ENCODE measurements at places on chromosomes 7 and 10.

DNA sequence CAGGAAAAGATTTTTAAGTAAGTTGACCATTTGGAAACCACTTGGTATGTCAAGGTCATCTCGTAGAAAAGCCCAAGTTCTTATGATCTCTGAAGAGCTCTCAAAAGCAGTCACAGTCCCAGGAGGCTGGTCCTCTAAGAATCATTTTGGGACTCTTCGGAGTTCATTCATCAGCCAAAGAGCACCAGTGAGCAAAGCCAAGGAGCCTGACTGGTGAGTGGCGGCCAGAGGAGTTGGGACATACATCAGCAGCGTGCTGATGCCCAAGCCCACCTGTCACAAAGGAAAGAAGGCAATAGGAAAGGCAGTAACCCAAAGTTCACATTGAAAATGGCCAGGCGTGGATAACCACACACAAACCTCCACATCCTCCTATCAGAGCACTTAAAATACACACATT is 17.5 kb downstream of the COX15 start:
- no peak for DNase-seq

- DNase-seq: no peak
Observed at GRCh38 chr7:1141651-1142050, 18.3 kb downstream of the ZFAND2A start.

GRCh38 chr10:1107679-1108078 is 51.5 kb downstream of the WDR37 start:
- no peak for DNase-seq

DNA sequence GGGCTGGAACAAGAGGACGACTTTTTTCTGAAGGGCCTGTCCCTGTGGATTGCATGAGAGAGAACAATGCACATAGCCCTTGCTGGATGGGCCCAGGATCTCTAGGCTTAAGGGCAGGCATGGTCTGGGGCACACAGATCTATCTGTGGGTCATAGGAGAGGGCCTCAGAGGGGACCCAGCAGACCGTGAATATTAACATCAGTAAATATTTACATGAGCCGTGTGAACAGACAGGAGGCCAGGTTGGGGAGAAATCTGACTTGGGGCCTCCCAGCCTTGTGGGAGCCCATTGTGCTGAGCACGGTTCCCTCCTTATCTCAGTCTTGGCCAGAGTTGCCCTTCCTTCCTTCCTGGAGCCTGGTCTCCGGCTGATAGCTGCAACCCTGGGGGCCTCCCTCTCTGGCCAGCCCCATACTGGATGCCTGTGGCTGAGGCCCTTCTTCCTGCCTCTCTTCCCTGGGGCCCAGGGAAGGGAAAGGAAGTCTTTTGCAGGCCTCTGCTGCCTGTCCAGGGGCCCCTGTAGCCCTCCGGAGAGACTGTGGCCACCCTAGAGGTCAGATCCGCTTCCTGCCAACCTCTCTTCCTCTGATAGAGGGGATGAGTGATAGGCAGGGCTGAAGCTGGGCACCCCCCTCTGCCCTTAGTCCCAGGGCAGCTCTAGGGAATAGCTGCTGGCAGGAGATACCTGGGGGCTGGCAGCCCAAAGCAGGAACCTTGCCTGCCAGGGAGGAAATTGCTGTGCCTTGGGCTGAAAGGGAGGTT is 44.5 kb upstream of the TRIM8 start:
- DNase-seq: no peak

- DNase-seq: peak; percentile 98
Observed at GRCh38 chr7:77427996-77428603, 12.0 kb upstream of the GSAP start.

DNA sequence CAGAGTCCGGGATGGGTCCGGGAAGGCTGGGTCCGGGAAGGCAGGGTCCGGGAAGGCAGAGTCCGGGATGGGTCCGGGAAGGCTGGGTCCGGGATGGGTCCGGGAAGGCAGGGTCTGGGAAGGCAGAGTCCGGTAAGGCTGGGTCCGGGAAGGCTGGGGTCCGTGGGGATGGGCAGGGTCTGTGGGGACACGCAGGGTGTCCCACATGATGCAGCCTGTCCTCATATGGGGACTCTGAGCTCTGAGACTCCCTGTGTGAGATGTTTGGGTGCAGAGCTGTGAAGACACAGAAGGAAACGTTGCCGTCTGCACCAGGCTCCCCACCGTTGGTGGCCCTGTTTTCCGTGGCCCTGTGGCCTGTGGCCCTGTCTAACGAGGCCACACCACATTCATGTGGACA is 45.7 kb upstream of the ADGRA1 start:
- no peak for DNase-seq

GRCh38 chr7:28202222-28202621 is 21.6 kb upstream of the JAZF1 start:
- DNase-seq: no peak

DNA sequence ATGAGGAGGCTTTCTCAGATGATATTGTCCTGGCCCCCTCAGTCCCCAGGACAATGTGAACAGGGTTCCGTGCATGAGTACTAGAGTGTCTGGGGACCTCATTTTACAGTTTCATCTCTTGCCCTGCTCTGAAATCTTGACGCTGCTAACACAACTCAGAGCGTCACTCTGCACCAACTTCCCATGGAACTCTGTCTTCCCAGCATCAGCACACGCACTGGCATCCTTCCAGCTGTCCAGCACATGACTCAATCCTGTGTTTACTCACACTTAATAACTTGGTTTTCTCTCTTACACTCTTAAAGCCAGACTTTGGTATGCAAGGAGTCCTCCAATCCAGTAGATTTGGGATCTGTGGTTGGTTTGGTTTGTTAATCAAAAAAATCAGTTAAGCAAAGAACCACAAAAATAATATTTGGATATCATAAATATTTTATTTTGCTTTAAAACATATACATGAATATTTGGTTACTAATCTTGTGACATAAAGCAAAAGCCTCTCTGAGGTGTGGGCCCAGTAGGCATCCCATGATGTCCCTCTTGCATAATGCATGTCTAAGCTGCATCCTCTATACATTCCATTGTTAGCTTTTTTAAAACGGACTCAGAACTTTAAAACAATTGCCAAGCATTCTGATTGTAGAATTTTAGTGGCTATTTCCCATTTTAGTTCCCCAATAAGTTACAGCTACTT is 131.0 kb downstream of the CXCL12 start:
- peak; percentile 91 for DNase-seq

DNA sequence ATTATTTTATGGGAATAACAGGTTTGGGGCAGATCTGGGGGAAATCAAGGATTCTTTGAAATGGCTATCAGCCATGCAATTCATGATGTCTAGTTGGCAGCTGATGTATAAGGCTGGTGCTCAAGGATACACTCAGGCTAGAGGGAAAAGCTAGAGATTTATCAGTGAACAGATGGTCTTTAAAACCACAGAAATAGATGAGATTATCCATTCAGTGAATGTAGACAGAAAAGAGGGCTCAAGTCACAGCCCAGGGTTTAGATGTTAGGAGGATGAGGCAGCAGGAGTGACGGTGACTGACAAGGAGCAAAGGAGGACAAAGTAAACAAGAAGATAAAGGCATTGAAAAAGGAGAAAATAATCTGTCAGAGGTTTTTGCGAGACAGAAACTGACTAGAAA is 238.7 kb downstream of the CDK14 start:
- peak; percentile 12 for DNase-seq

DNA sequence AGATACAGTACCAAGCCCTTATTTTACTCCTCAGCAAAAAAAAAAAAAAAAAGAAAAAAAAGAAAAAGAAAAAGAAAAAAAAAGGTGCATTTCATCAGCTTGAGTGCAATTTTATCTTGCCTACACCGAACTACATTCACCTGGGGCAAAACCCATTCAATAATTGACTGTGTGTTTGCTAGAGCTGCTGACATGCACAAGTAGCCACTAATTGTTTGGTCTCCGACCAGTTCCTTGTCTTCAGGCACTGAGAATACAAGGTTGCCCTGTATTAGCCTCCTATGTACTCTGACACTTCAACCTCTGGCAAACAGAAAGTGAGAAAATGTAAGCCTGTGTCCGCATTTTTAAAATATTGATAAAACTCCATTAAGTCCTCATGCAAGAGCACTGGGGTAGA is 1579.4 kb upstream of the LRRTM3 start:
- DNase-seq: no peak

DNA sequence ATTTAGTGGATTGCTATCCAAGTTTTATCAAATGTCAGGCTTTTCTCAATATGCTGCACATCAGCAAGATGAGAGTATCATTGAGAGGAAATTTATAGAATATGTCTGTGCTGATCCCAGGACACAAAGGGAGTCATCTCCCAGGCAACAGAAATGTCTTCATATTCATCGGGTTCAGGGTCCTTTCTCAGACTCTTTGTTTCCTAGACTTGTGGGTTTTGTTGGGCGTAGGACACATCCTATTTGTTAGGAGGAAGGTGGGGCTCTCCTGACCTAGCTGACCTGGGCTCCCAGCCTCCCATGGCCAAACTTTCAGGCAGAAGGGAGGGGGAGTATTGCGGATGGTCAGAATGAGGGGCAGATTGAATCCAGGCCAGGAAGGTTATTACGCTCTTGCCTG is 22.9 kb upstream of the NPS start:
- no peak for DNase-seq

- no peak for DNase-seq
Observed at GRCh38 chr7:124029396-124030188, 3.3 kb downstream of the TMEM229A start.

DNA sequence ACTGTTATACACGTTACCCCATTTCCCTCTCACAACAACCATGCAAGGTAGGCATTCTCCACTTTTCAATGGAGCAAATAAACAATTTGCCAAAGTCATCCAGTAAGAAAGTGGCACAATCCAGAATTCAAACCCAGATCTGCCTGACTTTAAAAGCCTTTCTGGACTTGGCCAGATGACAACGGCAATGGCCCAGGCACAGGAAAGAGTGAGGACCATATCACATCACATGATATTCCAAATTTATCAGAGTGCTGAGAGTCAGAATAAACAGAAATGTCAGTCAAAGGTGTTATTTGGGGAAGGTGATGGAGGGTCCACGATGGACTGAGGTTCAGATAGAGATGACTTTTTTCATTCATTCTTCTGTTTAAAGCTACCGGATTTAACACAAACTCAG is 48.0 kb downstream of the CALD1 start:
- no peak for DNase-seq

GRCh38 chr10:86372119-86372783 is 5.7 kb upstream of the GRID1 start:
- DNase-seq: no peak

DNA sequence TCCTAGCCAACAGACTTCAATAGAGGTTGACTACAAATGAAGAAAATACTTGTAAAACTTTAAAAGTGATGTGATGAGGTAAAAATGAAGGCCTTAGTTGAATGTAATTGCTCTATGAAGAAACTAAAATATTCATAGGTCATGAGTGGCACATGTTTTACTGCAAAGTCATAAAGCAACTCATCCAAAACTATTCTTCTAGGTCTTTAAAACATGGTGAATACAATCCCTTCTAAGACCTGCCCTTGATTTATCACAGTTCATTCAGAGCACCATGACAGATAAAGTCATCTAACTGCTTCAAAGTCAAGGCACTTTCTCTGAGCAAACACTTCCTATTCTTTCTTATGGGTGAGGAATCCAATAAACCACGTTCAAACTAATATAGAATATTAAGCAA is 713.5 kb downstream of the SORCS1 start:
- DNase-seq: peak; percentile 5

DNA sequence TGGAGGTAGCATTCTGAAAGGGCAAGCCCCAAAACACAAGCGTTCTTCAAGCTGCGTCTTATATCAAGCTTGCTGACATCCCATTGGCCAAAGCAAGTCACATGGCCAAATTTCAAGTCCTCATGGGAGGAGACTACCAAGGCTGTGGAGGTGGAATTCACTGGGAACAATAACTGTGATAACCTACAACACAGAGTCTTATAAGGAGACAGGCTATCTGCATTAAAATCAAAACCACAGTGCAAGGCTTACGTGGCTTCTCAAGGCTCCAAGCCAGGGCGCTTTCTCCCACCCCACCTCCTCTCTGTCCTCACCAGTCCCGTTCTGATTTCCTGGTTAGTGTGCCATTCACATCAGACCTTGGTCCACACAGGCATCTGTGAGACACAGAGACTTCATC is 39.4 kb downstream of the ADRB1 start:
- DNase-seq: peak; percentile 52

GRCh38 chr10:90718182-90718581 is 139.7 kb downstream of the HTR7 start:
- DNase-seq: peak; percentile 30

DNA sequence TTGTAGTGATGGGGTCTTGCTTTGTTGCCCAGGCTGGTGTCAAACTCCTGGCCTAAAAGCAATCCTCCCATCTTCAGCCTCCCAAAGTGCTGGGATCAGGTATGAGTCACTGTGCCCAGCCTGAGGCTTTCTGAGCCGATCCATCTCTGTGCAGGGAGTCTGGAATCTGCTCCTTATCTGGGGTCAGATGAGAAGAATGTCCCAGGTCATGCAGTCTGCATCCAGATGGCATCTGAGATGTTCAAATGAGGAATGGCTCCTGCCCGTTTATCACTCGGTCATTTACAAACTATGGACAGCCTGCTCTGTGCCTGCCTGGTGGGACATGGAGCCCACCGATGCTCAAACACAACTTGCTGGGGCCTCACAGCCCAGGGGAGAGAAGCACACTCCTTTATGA is 11.1 kb upstream of the SLC18A3 start:
- DNase-seq: peak; percentile 78
